ENCODE measurements at places on chromosomes 2 and 18.

GRCh38 chr2:103880081-103880834 is 973.7 kb upstream of the POU3F3 start:
- DNase-seq: no peak

GRCh38 chr2:74481961-74482800 is 617 bp downstream of the CCDC142 start:
- no peak for DNase-seq

- no peak for DNase-seq
Observed at GRCh38 chr18:61833978-61834377, 58.8 kb downstream of the RNF152 start.

- DNase-seq: no peak
Observed at GRCh38 chr18:58996131-58996641, 131.5 kb downstream of the ZNF532 start.

GRCh38 chr2:143150287-143150686 is 21.1 kb downstream of the ARHGAP15 start:
- DNase-seq: no peak

- DNase-seq: no peak
Observed at GRCh38 chr2:424306-425171, 136.6 kb upstream of the ALKAL2 start.

- DNase-seq: no peak
Observed at GRCh38 chr2:160473468-160474318, 19.9 kb downstream of the RBMS1 start.

DNA sequence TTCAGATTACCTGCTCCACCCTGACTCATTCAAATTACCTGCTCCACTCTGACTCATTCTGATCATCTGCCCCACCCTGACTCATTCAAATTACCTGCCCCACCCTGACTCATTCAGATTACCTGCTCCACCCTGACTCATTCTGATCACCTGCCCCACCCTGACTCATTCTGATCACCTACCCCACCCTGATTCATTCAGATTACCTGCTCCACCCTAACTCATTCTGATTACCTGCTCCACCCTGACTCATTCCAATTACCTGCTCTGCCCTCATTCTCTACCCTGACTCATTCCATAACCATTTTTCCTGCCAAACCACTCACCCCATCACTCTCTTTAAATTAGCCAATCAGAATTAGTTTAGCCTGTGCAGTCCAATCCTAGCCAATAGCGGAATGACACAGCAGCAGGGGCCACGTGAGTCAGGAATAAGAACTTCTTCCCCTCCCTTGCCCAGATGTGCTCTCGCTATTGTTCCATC is 26.2 kb downstream of the CFAP53 start:
- no peak for DNase-seq

Data from T1000 (cell line).